AG04450 (cell line): ENCODE measurements at places on chromosomes 6 and 20. TPM values are rescaled to one million over a fixed set of nuclear protein-coding genes. Genes with fewer than 3 reads are reported as not detected.

Gene UNC93A
- polyA plus RNA-seq: not detected in 2 replicates

Gene C6orf52
- 0.63 and 0.74 TPM in 2 replicates for polyA plus RNA-seq

Gene HTR1E
- not detected in 2 replicates for polyA plus RNA-seq

Gene HLA-DRB1
- not detected in 2 replicates for polyA plus RNA-seq

Gene MOCS1
- polyA plus RNA-seq: 6.1 and 7.6 TPM in 2 replicates

Gene ULBP1
- 2.6 and 2.8 TPM in 2 replicates for polyA plus RNA-seq

Gene SALL4
- polyA plus RNA-seq: 0.46 and 0.57 TPM in 2 replicates

Gene MYB
- polyA plus RNA-seq: 0.09 and 0.10 TPM in 2 replicates

Gene NRN1
- not detected in 2 replicates for polyA plus RNA-seq

Gene FGD2
- not detected in 2 replicates for polyA plus RNA-seq

Gene ADGRB3
- not detected in 2 replicates for polyA plus RNA-seq

Gene NELFE
- polyA plus RNA-seq: 51.4 and 55.7 TPM in 2 replicates

Gene SLC17A2
- polyA plus RNA-seq: not detected in 2 replicates

Gene SLC12A5
- polyA plus RNA-seq: 0.55 and 1.7 TPM in 2 replicates

Gene AHCY
- 101 and 121 TPM in 2 replicates for polyA plus RNA-seq

Gene NKX2-4
- not detected in 2 replicates for polyA plus RNA-seq

Gene CALHM6
- 0.51 and 0.81 TPM in 2 replicates for polyA plus RNA-seq
